ENCODE measurements at places on chromosomes 16 and 17.

- peak; percentile 22 for DNase-seq
These were observed 19.0 kb downstream of the SLC7A5 start for GRCh38 chr16:87850009-87851006.

GRCh38 chr17:14427900-14428647 lies 127.2 kb downstream of the HS3ST3B1 start:
- no peak for DNase-seq

GRCh38 chr16:51125992-51126391 lies 25.1 kb downstream of the SALL1 start:
- DNase-seq, result no peak

DNA sequence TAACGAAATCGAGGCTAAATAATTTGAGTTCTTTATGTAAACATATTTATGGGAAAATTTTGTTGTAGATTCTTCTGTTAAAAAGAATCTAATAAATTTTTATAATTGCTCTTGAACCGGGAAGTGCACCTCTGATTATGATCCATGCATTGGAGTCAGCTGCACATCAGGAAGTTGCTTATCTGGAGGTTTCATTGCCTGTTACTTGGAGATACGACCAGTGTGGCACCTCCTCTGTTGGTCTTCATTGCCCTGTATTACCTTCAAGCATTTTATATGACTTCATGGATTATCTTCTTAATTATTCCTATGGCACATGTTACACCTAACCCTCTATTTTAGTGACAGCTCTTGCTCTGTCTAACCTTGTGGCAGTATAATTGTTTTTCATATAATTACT lies 312.6 kb upstream of the TBX2 start:
- no peak for DNase-seq

DNA sequence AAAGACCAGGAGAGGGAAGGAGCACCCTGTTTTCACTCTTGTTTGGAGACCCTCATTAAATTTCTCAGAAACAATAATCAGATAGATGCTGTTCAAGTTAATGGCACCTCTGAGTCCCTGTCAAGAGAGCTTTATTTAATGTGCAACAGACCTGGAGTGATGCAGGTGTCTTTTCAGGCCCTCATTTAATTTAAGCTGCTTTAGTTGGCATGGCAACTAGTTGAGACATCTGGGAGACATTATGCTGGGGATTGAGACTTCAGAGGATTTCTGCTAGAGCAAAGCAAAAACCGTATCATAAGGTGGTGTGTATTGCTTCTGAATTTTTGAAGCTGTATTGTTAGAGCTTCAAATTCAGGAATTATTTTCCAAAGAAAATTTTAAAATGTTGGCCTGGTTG lies 108.5 kb downstream of the NLK start:
- no peak for DNase-seq

DNA sequence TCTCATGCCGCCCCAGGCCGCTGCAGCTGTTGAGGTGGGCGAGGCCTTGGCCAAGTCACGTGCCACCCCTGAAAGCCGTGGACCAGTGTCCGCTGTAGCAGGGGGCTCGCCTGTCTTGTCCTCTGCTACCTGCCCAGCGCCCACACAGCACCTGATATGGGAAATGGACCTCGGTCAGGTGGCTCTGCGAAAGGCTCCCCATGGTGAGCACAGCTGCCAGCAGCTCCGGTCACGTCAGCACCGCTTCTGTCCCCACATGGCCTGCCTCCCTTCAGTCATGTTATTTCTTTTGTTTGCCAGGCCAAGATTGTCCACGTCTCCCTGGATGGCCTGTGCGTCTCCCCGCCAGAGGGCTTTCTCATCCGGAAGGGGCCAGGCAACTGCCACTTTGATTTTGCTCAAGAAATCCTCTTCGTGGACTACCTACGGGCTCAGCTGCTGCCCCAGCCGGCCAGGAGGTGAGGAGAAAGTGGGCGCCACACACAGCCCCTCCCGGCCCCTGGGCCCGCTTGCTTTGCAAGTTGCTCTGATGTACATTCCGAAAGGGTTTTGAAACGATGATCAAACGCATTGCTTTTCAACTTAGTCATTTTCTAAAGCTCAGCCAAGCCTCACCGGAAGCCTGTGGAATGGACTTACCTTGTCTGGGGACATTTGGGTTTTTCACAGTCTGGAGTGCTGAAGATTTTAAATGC lies 219.8 kb downstream of the KATNIP start:
- DNase-seq, result no peak

GRCh38 chr17:45293413-45294211 lies 23.2 kb downstream of the MAP3K14 start:
- peak; percentile 95 for DNase-seq

DNA sequence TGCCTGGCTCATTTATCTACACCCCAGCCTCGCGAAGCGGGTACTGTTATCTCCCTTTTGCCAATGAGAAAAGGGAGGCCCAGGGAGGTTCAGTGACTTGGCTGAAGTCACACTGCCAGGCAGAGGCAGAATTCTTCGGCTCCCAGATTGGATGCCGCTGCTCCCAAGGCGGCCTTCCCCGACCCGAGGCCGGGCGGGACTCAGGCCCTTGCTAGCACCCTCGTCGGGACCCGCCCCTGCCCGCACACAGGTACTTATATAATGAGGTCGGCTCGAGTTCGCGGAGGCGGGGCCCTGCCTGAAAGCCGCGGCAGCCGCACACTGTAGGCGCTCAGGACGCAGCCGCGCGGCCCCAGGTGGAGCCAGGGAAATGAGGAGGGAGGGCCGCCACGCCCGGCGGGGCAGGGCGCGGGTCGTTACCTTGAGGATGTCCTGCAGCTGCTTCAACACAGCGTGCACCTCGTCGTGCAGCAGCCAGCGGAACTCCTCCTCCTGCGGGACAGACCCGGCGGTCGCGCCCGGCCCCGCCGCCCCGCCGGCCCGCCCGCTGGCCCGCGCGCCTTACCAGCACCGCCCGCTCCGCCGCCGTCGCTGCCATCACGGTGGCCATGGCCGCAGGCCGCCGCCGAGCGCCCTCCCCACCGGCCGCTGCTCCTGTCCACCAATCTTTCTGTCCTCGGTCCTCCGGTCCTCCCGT lies at the start of gene ROGDI:
Gene ROGDI, minus strand, starts transcription at position 672 of the 697 bp plus-strand sequence. Its CDS starts 62 bp downstream, at position 610.
- DNase-seq, result peak; percentile 28

Measured in SW 1271 (cell line).